Fibroblast of skin of left quadriceps (primary cell): ENCODE measurements at places on chromosomes 13 and 19.

DNA sequence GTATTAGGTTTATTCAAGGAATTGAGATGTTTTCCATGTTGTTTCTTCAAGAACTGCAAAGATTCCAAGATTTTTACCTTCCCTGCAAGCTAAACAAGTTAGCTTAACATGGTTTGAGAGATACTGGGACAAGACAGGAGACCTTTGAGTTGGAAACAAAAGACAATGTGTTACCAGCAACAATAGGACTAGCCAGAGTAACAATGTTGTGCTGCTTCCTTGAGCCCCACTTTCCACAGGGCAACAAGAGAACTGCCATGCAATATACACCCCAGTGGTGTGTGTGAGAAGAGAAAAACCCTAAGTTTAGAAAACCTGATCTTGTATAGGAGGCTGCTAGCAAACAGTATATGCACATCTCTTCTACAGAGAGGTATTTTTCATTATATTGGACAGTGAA lies 264.6 kb downstream of the PCDH20 start:
- DNase-seq: no peak

DNA sequence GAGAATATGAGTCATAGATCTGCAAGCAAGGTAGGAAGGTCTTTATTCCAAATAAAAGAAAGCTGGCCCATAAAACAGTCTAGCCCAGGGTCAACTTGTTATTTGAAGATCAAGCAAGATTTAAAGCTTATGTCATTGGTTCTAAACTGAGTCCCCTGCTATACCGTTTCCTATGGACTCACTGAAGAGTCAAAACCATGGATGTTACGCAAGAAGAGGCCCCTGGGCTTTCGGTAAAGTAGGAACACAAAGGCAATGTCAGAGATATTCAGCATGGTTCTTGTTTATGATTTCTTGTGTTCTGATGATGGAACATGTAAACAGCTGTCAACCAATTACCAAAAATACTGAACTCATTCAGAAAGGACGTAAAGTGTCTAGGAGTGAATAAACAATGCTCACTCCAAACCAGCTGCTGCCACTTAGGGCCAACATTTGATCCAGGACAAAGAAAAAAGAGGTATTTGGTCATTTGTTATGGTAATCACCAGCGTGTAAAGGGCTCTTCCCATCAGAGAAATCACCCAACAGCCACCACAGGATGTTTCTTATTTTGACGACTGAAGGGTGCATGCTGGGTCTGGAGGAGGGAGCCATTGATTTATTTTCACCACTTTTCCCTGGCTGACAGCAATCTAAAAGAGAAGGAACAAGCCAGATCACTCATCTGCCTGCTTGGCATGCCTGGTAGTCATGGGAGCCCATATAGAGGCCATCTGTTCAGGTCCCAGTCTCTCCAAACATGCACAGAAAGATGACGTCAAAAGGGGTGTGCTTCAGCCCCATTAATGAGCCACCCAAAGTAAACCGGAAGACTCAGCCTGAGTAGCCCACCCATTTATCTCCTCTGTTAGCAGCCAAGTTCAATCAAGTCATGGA lies 68.3 kb downstream of the FGF14 start:
- DNase-seq: no peak

DNA sequence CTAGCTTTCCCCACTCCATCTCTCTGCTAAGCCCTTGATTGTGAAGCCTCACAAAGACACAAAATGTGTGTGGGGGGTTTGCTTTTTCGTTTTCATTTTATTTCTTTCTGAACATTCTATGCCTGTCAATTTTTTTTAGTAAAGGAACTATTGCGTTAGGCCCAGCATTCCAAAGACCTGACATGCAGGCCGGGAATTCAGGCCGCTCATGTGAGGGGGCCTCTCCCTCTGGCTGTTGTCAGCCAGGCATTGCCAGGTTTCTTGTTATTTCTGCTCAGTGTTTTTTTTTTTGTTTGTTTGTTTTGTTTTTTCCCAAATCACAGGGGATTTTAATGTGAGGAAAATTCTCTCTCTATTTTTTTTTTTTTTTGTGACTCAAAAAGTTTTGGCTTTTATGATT lies 10.3 kb upstream of the MEDAG start:
- peak; percentile 84 for DNase-seq

DNA sequence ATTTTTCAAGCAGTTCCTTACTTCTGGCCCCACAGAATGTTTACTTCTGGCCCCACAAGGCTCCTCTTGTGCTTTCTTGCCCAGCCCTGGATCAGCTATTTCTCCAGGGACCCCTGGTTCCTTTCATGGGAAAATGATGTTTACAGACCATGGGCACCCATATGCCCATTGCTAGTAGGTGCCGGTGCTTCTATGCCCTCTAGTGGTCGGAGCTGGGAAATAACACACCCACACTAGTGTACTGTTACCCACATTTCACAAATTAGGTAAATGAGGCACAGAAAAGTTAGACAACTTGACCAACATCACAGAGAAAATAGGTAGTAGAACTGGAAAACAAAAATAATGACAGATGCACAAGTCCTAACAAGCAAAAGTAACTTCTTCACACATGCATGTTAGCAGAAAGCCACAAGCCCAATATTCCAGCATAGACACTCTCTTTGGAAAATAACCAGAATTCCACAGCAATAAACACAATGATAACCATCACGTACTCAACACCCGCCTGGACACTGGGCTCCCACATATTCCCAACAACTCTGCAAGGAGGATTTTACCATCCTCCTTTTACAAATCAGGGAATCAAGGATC lies 1.3 kb upstream of the CEACAM6 start:
- DNase-seq: no peak

- no peak for DNase-seq
These were observed 15.6 kb downstream of the AP3D1 start for GRCh38 chr19:2135474-2136402.

GRCh38 chr19:49812997-49813861 lies at the start of gene FUZ:
Gene FUZ, minus strand, starts transcription at chr19:49813292. Its CDS starts 186 bp downstream, at chr19:49813106.
- peak; percentile 96 for DNase-seq

GRCh38 chr19:13975870-13976269 lies 23.6 kb downstream of the DCAF15 start:
- DNase-seq: no peak

GRCh38 chr13:88526853-88527215 lies 855.7 kb downstream of the SLITRK5 start:
- no peak for DNase-seq

DNA sequence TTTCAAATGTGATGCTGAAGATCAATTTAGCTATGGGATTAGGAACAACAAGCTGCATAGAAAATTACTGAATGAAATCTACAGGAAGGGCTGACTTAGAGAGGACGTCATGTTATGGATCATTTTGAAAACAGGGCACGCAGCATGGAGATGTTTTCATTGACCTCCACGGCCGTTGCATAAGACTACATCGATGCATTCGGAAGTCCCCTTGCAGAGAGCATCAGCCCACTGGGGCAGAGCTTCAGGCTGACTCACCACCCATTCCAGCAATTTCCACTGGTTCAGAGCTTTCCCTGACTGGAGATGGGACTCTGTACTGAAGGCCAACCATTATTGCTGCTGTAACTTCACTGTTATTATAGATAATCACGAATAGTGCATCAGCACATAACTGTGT lies 305.3 kb downstream of the IRS2 start:
- no peak for DNase-seq

- DNase-seq: no peak
These were observed 166.1 kb upstream of the SERP2 start for GRCh38 chr13:44207476-44207875.

GRCh38 chr13:94236872-94237271 lies 242.6 kb downstream of the DCT start:
- no peak for DNase-seq

GRCh38 chr13:107347641-107348369 lies 779.9 kb upstream of the ARGLU1 start:
- no peak for DNase-seq

- no peak for DNase-seq
These were observed 478 bp downstream of the CLC start for GRCh38 chr19:39737351-39737750.

- DNase-seq: no peak
These were observed 76.8 kb downstream of the TUBGCP3 start for GRCh38 chr13:112510987-112511685.

- DNase-seq: no peak
These were observed 14.2 kb upstream of the ZNF91 start for GRCh38 chr19:23409392-23410048.

DNA sequence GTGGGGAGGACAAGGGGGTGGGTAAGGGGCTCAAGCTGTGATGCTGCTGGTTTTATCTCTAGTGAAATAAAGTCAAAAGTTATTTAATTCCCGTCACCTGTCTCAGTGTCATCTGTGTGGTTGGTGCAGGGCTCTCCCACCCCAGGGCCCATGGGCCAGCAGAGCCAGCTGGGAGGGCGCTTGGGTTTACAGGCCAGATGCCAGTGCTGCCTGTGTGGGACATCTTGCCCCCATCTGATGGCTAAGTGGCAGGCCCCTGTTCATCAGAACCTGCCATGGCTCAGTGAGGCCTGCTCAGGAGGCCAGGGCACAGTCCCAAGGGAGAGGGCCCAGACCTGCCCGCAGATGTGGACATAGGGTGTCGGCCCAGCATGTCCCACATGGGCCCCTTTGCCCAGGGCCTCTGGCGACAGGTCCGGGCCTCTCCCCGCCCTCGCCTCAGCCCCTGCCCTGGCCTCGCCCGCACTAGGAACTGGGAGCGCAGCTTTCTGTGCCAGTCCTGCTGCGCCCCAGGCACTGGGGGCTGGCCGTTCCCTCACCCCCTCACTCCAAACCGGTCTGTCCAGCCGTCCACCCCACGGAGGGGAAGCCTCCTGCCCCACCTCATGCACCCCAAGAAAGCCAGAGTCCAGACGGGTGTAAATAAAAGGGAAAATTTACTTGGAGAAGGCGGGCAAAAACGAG lies 5.3 kb downstream of the ZNF296 start:
- no peak for DNase-seq

GRCh38 chr19:20365146-20365545 lies 198.1 kb downstream of the ZNF486 start:
- DNase-seq: no peak

DNA sequence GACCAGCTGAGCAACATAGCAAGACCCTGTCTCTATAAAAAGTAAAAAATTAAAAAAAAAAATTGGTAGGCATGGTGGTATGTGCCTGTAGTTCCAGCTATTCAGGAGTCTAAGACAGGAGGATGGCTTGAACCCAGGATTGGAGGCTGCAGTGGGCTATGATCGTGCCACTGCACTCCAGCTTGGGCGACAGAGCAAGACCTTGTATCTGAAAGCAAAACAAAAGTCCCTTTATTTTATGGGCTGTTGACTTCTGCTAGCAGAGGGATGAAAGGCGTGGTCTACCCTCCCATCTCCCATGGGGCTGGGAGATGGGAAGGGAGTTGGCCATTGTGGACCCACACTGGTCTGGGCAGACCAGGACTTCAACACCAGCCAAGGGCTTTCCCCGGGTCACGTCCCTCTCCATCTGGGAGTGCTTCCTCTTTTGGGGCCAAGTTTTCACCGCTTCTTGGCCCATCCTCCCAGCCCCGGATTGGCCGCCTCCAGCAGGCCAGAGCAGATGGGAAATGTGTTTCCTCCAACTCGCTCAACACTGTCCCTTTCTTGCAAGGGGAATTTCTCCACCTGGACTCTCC lies 2.2 kb upstream of the TNFSF9 start:
- DNase-seq: no peak

DNA sequence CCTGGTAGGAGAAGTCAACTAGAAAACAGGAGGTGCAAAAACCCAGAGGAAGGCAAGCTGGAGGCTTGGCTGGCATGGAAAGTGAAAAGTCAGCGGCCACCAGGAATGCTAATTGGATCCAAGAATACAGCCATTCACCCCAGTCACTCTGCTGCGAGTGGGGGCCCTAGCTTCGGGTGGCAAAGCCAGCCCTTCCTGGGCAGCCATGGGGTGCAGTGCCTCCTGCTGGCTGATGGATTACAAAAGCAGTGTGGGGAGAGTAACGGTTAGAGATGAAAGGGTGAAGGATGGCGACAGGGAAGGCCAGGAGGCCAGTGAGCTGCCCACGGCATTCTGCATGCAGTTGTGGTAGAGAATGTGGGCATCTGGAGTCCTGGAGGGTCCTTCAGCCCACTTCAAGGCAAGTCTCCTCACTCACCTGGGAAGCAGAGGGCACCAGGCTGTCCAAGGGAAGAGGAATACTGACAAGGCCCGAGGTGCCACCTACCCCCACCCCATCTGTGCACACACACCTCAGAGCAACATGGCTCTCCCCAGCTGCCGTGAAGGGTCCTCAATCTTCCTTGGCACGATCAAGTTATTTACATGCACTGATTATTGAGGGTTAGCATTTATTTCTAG lies 20.3 kb upstream of the EPHX3 start:
- DNase-seq: no peak

- DNase-seq: no peak
These were observed 1138.2 kb downstream of the UQCRFS1 start for GRCh38 chr19:28074773-28075172.

DNA sequence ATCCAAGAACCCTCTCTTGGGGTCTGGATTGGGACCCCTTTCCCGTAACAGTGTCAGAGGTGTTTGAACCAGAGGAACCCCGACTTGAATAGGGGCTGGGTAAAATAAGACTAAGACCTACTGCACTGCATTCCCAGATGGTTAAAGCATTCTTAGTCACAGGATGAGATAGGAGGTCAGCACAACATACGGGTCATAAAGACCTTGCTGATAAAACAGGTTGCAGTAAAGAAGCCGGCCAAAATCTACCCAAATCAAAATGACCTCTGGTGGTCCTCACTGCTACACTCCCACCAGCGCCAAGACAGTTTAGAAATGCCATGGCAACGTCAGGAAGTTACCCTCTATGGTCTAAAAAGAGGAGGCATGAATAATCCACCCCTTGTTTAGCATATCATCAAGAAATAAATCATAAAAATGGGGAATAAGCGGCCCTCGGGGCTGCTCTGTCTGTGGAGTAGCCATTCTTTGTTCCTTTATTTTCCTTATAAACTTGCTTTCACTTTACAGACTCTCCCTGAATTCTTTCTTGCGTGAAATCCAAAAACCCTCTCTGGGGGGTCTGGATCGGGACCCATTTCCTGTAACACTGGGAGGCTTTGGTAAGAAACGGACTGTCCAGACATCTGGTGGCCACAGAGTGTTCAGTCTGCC lies 4.4 kb upstream of the SIN3B start:
- DNase-seq: no peak

- no peak for DNase-seq
These were observed 13.8 kb downstream of the TJP3 start for GRCh38 chr19:3721887-3722442.

DNA sequence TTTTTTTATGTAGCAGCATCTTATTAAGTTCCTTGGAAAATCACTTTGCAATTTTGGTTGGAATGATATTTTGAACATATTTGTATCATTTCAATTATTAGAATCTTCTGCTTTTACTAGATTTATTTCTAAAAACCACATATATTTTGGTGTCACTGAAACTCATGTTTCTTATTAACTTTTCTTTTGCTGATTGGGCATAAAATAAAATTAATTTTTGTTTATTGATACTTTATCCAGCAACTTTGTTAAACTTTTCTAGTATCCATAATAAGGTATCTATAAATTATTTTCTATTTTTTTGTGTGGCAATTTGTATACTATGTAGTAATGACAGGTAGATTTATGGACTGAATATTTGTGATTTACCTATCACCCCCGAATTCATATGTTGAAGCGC lies 556.4 kb upstream of the ATXN8OS start:
- no peak for DNase-seq
